ENCODE measurements at places on chromosomes 2 and 18.

DNA sequence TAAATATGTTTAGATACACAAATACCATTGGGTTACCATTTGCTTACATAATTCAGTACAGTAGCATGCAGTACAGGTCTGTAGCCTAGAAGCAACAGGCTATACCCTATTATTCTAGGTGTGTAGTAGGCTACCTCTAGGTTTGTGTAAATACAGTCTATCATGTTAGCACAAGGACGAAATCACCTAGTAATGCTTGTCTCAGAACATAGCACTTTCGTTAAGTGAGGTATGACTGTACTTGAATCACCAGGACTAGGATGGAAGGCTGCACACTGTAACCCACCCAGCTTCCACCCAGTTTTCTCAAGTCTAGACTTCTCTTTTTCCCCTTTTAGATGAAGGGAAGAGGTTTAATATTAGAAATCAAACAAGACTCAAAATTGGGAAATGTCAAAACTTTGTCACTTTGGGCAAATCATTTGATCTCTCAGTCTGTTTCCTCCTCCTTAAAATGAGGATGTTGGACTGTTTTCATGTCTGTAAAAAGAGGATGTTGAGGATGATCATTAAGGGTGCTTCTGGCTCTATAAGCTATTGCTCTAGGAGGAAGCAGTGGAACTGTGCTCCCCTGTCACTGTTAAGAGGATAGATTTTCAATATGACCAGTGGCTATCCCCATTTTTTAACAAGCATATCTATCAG lies 3.7 kb upstream of the SOCS6 start:
- DNase-seq: no peak

- no peak for DNase-seq
These were observed 73.8 kb upstream of the B3GNT7 start for GRCh38 chr2:231321556-231322334.

GRCh38 chr2:68959001-68959400 lies 6.3 kb upstream of the GKN2 start:
- DNase-seq: no peak

DNA sequence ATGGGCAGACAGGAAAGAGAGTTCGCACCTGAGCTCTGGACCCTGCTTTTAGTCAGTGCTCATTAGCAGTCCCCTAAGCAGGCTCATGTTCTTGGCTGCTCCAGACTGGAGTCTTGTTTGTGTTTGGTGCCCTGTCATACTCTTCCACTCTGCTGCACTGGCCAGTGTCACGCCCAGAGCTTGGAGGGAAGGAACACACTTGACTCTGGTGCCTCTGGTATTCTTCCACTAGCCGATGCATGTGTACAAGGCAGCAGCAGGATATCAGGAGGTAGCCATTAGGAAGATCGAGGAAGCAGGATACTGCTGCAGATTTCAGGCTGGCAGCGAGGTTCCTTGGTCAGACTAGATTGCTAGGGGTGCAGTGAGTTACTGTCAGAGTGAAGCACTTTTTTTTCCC lies 81.4 kb upstream of the B3GNT2 start:
- no peak for DNase-seq

GRCh38 chr2:28164280-28164801 lies 228.3 kb upstream of the FOSL2 start:
- DNase-seq: no peak
